ENCODE measurements at places on chromosomes 16 and 17. TPM values are rescaled to one million over a fixed set of nuclear protein-coding genes. Genes with fewer than 3 reads are reported as not detected.

The CCL16 gene
- total RNA-seq: not detected

The IL21R gene
- total RNA-seq: 28.3 TPM

The MIF4GD gene
- 40.2 TPM for total RNA-seq

The AOC3 gene
- 0.58 TPM for total RNA-seq

The TBC1D3H gene
- not detected for total RNA-seq

GRCh38 chr17:37261286-37261685, 114.5 kb upstream of the C17orf78 start:
- no peak overlapping the region for H3K27ac ChIP-seq
- H3K4me1 ChIP-seq: no peaks in the 10 kb centered on the region
- peaks cover 12% of the 10 kb centered on the region for H3K36me3 ChIP-seq
- no peak for DNase-seq
- no peaks in the 10 kb centered on the region for H3K27me3 ChIP-seq
- no peak overlapping the region for H3K4me3 ChIP-seq

- peaks cover 89% of the 10 kb centered on the region for H3K4me1 ChIP-seq
- H3K27me3 ChIP-seq: no peaks in the 10 kb centered on the region
- peak overlapping the region; percentile 51 for H3K27ac ChIP-seq
- DNase-seq: no peak
- H3K4me3 ChIP-seq: no peak overlapping the region
Observed at GRCh38 chr17:40110026-40110845, 9.8 kb upstream of the NR1D1 start.

DNA sequence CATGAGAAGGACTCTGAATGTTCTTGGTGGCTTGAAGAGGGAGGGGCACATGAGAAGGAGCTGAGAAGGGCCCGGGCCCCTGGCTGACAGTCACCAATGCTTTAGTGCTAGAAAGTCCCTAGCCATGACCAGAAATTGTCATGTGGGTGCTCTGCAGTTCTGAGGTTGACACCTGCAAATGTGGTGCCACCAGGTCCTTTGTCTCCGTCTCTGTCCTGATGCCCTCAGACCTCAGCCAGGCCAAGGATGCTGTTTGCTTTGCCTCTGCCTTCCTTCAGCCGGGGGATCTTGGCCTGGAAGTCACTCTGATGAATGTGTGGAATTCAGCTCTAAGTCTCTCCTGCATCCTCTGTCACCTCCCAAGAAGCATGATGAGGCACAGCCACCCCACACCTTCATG, 63.6 kb downstream of the TNFRSF13B start:
- H3K36me3 ChIP-seq: no peaks in the 10 kb centered on the region
- peaks cover 21% of the 10 kb centered on the region for H3K4me1 ChIP-seq
- H3K27ac ChIP-seq: no peak overlapping the region
- H3K4me3 ChIP-seq: no peak overlapping the region

- DNase-seq: no peak
- H3K4me3 ChIP-seq: no peak overlapping the region
- H3K36me3 ChIP-seq: no peaks in the 10 kb centered on the region
- no peak overlapping the region for H3K27ac ChIP-seq
- no peaks in the 10 kb centered on the region for H3K4me1 ChIP-seq
Observed at GRCh38 chr17:71330099-71330375, 790.8 kb upstream of the SOX9 start.

GRCh38 chr17:32626379-32626791, 139.6 kb downstream of the CDK5R1 start:
- no peak overlapping the region for H3K4me3 ChIP-seq
- no peak for DNase-seq
- no peaks in the 10 kb centered on the region for H3K4me1 ChIP-seq
- H3K27ac ChIP-seq: no peak overlapping the region
- no peaks in the 10 kb centered on the region for H3K27me3 ChIP-seq
- H3K36me3 ChIP-seq: no peaks in the 10 kb centered on the region

DNA sequence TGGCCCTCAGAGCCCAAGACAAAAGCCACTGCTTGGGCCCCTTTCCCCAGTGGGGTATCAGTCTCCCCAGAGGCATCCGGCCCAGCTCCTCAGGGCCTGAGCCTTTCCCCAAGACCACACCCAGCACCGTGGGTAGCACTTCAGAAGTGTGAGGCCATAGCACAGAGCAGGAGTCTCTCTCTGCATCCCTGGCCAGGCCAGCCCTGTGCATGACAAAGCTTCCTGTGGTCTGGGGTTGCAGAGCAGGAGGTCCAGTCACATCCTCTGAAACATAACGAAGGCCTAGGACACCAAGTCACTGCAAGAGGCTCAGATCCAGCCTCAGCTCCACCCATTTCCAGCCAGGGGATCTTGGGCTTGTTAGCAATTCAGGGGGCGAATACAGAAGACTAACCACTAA, 56.8 kb upstream of the ZNF423 start:
- H3K4me1 ChIP-seq: no peaks in the 10 kb centered on the region
- no peak overlapping the region for H3K27ac ChIP-seq
- H3K4me3 ChIP-seq: no peak overlapping the region
- DNase-seq: no peak
- no peaks in the 10 kb centered on the region for H3K27me3 ChIP-seq

DNA sequence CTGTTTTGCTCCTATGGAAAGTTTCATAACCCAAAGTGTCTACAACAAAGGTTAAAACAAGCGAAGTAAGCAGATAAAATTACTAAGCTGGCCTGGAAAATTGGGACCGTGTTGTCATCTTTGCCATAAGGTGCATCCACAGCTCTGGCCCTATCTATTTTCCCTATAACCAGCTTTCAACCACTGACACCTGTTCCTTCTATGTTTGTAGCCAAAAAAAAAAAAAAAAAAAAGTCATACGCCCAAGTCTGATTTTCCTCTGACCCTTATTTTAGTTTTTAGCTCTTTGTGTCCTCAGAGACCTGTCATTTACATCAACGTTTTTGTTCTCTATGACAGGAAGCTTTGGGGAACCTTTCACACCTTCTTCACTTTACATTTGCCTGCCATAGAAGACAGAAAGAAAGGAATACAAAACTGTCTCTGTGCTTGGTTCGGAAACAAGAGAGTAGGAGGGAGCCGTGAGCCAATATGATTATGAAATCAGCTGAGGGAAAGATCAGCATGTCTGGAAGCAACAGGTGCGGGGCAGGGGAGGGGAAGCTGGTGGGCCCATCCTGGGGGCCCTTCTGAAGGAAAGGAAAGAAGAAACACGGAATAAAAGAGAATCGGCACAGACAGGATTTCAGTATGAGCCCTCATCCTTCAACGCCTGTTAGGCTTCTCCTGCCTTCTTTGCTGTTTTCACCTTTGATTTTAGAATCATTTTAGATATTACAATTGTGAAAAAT, 8.5 kb downstream of the HS3ST3A1 start:
- H3K27ac ChIP-seq: no peak overlapping the region
- no peak overlapping the region for H3K4me3 ChIP-seq

DNA sequence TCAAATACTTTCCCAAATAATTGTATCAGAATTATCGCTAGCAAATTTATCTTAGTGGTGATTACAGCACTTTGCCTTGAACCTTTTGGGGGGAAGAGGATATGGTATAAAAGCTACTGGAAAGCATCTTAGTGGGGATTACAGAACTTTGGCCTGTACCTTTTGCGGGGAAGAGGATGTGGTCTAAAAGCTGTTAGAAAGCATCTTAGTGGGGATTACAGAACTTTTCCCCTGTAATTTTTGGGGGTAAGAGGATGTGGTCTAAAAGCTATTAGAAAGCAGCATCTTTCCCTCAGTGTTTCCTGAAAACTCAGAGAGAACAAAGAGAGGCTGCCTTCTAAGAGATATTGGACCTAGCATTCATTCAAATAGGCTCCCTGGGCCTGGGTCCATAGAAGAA, 4.1 kb downstream of the SLFN12 start:
- no peaks in the 10 kb centered on the region for H3K27me3 ChIP-seq
- H3K4me1 ChIP-seq: peaks cover 37% of the 10 kb centered on the region
- no peak overlapping the region for H3K27ac ChIP-seq
- no peak overlapping the region for H3K4me3 ChIP-seq
- no peaks in the 10 kb centered on the region for H3K36me3 ChIP-seq
- no peak for DNase-seq

- no peak overlapping the region for H3K4me3 ChIP-seq
- no peaks in the 10 kb centered on the region for H3K4me1 ChIP-seq
- H3K36me3 ChIP-seq: no peaks in the 10 kb centered on the region
- H3K27me3 ChIP-seq: no peaks in the 10 kb centered on the region
- DNase-seq: no peak
Observed at GRCh38 chr16:87626401-87626800, 24.1 kb downstream of the JPH3 start.
